ENCODE measurements at places on chromosomes 16 and 17.

DNA sequence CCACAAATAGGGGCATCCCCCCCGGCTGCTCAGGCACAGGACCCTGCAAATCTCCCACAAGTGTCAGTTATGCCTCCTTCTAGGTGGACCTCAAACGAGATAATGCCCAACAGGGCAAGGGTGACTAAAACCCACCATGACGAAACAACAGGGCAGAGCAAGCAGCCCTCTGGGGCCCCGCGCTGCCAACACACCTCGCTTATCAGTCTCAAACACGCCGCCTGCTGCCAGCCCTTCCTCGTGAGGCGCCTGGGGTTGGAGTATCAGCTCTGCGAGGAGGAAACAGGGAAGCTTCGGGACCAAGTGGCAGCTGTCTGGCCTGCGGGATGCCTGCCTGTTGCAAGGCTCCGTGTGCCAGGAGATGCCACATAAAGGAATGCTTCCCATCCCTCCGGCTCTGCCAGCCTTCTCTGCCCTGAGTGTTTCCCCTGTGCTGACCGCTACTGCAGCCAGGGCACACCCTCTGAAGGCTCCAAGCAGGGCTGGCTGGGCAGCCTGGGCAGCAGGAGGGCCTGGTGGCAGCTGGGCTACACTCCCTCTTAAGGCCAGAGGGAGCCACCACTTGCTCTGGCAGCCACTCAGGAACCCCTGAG, 2.5 kb downstream of the SMIM5 start:
- peak; percentile 41 for DNase-seq

DNA sequence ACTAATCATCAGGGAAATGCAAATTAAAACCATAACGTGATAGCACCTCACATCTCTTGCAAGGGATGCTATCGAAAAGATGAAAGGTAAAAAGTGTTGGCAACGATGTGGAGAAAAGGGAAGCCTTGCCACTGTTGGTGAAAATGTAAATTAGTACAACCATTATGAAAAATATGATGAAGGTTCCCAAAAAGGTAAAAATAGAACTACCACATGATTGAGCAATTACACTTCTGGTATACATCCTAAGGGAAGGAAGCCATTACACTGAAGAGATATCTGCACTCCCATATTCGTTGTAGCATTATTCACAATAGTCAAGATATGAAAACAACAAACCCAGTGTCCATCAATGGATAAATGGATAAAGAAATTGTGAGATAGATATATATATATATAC, 21.5 kb downstream of the ABCA10 start:
- no peak for DNase-seq

DNA sequence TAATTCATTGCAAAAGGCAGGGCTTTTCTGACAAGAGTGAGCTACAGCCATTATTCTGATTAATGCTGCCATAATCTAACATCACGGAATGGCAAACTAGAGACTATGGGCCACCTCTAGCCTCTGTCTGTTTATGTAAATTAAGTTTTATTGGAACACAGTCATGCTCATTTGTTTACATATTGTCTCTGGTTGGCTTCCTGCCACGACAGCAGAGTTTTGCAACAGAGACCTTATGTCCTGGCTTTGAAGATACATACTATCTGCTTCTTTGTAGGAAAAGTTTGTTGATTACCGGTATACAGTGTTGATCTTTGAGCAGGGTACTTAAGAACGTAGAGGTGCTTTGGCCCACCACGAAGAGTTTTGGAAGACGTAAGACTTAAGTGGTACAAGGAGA, 715.9 kb upstream of the RBFOX1 start:
- no peak for DNase-seq

- no peak for DNase-seq
These were observed 996 bp downstream of the SLC25A10 start for GRCh38 chr17:81713004-81713555.

GRCh38 chr17:30808785-30809286, 15.7 kb downstream of the CRLF3 start:
- peak; percentile 87 for DNase-seq

DNA sequence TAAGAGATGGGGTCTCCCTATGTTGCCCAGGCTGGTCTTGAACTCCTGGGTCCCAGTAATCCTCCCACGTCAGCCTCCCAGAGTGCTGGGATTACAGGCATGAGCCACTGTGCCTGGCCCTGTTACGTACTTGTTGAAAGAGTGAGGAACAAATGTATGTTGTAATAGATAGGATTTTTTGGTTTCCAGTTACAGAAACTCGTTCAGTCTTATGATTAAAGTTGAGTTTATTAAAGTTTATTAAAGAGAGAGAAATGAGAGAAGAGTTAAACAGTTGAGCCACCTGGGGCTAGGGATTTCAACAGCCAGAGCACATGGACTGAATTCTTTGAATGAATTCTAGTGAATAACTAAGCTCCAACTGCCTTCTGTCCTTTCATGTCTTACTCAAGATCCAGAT, 3.7 kb downstream of the TADA2A start:
- DNase-seq = no peak

DNA sequence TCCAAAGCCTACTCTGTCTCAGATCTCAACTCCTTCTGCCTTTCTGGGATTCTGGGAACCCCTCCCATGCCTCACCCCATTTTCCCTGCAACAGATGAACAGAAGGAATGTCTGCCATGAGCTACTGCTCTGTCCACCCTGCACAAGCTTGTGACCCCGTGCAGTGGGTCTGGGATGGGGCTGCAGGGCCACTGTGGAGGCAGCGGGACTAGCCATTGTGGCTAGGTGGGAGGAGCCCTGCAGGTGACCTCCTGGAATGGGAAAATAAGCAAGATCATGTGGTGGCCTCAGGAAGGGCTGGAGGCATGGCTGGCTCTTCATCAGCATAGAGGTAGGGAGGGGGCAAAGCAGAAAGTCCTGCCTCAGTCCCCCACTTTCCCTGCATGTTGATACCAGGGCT, 13.7 kb downstream of the PDP2 start:
- DNase-seq = no peak

GRCh38 chr16:3670711-3671110, 16.2 kb downstream of the DNASE1 start:
- no peak for DNase-seq

DNA sequence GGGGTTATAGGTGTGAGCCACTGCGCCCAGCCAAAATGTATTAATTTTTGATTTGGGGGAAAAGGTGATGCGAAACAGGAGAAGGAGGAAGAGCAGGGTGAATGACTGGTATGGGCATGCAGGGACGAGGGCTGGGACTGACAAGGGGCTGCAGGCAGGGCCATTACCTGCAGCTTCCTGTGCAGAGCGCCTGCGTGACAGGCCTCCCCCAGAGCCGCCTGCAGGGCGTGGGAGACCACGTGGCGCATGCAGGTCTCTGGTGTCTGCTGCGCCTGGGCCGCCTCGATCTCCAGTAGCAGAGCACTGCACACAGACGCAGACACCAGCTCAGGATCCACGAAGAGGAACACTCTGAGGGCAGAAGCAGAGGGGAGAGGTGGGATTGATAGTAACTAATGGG, 32.4 kb downstream of the PIK3R6 start:
- no peak for DNase-seq

DNA sequence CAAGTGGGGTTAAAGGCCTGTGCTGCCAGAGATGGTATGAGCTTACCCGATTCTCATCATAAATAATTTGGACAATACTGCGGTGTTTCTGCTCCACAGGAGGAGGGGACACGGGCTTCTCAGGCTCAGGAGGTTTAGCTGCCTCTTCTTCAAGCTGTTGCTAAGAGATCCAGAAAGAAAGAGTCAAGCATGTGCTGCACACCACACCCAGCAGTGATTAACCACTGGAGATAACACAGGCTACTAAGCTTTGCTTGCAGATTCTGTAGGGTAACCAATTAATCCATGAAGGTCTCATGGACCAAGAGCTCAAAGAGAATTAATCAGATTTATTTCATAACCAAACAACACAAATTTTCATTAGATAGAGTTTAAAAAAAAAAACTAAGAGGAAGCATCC, 56.6 kb downstream of the NCOR1 start:
- no peak for DNase-seq
